ENCODE measurements at places on chromosomes 11 and 22.

- no peak for DNase-seq
These were observed 8.0 kb upstream of the PMM1 start for GRCh38 chr22:41597635-41597953.

DNA sequence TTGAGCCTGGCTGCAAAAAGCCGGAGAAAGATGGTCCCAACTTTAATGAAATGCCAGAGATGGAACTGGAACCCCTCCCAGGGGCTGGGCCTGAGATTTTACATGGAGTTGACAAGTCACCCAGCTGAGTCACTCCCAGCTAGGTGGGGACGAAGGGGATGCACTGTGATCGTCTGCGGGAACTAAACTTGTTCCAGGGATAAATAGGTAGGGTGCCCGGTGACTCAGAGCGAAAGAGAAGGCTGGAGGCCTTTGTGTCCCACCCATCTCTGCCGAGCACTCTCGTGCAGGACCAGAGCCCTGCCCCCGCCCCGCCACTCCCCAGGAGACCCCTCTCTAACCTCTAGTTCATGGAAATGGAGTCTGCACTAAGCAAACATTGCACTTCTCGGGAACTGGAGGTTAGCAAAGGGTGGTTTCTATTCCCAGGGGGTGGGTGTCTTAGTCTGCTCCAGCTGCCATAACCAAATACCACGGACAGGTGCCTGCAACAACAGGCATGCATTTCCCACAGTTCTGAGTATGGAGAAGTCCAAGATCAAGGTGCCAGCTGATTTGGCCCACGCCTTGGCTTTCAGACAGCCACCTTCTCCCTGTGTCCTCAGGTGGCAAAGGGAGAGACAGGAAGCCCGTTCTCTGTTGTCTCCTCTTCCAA, 60.7 kb upstream of the FADD start:
- no peak for DNase-seq

DNA sequence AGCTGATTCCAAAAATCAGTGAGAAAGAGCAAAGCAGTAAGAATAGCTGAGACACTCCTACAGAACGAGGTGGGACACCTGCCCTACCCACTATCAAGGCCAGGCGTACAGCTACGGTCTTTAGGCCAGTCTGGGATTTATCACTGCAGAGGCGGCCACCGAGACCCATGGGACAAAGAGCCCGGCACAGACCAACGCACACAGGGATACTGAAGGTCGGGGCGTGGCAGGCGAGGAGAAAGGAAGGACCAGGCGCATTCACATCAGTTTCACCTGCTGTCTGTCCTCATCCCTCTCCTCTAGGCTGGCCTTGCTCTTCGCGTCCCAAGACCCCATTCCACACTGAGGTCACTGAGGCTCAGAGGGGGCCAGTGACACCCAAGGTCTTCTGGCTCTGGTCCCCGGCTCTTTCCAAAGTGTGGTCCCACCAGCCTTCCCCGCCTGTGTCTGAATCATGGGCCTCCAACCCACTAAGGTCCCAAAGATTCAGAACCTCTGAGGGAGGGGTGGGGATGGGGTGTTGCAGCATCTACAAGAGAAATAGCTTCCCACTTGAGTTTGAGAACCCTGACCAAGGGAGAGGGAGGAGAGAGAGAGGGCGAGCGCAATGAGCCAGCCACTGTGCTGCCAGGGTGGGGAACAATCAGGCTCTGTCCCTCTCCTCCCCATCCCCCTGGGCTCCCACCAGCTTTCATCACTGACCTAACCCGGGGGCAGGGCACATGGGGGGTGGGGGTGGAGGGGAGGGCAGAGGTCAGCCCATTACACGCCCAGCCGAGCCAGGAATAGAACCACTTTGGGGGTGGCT, 7.2 kb upstream of the PICK1 start:
- DNase-seq: no peak

DNA sequence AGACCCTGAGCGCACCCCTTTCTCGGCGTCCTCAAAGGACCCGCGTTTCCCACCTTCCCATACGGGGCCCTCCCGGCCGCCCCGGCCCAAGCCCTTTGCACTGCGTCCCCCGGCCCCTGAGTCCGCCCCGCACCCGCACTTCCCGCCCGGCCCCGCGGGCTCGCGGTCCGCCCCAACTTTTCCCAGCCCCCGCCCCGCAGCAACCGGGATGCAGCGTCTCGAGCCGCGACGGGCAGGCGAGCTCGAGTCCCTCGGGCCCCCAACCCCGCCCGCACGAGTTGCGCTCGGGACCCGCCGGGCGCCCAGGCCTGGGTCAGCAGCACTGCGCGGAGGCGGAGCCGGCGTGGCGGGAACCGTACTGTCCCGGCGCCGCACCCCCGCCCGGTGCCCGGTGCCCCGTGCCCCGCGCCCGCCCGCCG, 371 bp downstream of the SMCO4 start:
- DNase-seq: no peak

DNA sequence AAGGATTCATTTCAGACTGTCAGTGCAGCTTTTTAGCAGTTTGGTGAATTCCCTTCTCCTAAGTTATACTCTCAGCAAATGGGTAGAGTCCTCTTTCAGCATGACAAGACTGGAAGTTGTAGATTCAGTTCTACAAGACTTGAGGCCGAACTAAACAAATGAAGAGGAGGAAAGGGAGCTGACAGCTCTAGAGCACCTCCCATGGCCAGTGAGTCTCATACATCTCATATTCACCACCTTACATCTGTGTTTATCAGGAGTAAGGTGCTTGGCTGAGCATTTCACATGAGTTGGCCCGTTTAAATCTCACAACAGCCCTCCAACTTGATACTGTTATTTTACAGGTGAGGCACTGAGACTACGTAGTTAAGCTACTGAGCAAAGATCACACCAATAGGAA, 30.4 kb downstream of the SEZ6L start:
- no peak for DNase-seq

GRCh38 chr11:73585834-73586575, 11.9 kb downstream of the FAM168A start:
- peak; percentile 76 for DNase-seq
